EH (cell line): ENCODE measurements at places on chromosomes 2 and 18.
A peak's percentile ranks its signal among the peaks of the same experiment; 100 is the strongest.

- DNase-seq: peak; percentile 59
These were observed 53.4 kb downstream of the THADA start for GRCh38 chr2:43542285-43542933.

GRCh38 chr2:172998547-172999272, 76.9 kb upstream of the MAP3K20 start:
- peak; percentile 41 for DNase-seq

DNA sequence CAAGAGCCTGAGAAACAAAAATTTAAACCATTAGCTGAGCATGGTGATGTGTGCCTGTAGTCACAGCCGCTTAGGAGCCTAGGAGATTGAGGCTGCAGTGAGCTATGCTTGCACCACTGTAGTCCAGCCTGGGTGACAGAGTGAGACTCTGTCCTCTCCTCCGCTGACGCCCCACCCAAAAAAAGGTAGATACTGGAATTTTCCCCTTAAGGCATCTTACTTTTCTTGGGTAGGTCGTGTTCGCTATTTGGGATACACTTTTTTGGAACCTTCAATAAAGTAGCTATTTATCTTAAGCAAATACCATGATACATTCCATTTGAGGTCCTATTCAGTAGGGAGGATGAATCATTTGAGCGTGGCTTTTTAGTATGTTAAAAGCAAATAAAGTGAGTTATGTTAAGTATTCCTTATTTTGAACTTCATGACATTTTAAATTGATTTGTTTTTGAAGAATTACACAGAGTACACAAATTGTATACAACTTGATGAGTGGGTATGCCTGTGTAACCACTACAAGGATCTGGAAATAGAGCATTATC, 38.7 kb downstream of the RALBP1 start:
- DNase-seq: peak; percentile 82

DNA sequence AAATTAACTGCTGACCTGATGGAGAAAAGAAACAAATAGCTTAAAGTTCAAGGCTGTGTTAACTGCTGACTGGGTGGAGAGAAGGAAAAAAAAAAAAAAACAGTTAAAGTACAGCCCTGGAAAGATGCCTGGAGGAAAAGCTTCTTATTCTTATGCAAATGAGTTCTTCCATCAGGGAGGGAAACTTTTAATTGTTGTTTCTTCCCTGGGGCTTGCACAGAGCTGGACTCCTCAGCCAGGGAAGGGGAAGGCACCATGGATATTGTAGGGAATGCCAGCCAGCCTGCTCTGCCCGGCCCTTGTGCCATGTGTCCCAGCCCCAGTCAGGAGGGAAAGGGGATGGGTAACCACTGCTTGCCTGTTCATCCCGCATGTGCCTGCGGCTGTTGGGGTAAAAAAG, 833.1 kb upstream of the CRIM1 start:
- no peak for DNase-seq

DNA sequence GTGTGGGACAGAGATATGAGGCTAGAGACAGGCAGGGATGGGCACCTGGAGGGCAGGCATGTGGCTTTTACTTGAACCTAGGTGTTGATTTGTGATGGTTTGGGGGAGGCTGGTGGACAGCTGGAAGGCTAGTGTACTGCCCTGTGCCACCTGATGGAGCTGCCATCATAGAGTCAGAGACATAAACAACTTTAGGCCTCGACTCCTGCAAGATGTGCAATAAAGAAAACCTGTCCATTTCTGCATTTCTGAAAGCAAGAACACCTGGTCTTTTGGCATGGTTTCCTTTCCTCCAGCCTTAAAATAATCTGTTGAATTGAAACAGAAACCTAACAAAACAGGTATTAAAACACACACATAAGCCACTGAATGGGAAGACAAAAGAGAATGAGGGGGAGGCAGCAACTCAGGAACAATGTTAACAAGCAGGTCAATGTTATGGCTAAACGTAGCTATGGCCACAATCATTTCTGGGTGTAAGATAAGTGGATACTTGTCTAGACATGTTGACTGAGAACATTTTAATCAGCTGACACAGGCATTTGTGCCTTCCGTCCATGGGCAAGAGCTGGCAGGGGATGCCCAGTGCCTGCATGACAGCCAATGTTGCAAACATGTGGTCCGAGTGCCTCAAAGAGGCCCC, 87.8 kb downstream of the KCTD1 start:
- DNase-seq: peak; percentile 9

DNA sequence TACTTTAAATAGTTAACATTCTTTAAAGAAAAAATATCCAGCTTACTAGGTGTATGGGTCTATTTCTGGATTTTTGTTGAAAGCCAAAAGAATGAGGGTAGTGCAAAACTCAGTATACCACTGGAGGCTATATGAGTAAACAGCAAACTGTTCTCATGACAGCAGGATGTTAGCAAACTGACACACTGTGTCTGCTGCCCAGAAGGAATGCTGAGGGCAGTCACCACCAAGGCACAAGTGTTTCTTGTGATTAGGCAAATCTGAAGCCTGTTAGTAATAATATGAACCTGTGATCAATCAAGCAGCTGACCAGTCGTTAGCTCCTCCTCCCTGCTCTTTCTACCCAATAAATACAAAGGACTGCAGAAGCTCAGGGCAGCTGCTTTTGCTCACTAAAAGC, 50.5 kb upstream of the SULT1C3 start:
- DNase-seq: peak; percentile 36

DNA sequence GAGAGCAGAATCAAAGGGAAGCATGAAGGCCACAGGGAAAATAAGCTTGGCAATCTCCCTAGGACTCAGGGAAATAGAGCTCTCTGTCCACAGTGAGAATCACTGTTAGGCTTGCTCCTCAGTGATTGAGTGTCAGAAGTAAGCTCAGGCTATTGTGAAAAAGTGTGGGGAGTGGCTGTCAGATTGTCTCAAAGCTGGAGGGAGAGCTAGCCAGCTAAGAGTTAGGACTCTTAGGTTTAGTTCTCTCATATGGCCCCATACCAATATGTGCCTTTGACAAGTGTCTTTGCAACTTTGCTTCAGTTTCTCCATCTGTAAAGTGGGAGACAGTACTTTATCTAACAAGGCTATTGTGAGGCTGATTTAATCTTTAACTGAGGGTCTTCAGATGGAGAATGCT, 17.2 kb downstream of the EIF4E2 start:
- DNase-seq: no peak

DNA sequence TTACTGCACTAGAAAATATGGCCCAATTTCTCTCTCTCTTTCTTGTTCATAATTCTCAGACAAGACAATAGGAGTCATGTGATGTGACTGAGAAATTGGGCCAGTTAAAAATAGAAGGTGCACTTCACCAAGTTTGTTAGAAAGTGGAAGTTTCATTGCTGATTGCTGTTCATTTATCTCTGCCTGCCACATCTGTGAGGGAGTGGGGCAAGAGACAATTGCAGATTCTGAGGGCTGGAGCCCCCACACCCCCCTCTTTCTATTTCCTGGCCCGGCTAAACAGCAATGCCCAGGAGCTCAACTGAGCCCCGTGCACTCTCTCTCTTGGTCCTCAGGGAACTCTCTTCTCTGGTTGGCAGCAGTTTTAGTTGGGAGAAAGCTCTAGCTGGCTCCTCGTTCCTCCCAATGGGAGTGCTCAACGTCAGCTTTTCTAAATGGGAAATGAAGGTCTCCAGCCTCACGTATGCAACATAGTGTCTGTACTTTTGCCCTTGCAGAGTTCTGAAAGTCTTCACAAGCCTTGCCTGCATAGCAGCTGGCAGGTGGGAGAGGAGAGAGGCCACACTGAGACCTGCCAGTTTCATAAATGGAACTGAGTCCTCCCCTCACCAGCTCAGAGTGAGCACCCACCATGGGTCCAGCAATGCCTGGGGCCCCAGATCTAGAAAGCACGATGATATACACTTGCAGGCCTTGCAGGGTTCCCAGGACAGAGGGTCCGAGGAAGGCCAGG, 115.7 kb downstream of the MYCN start:
- no peak for DNase-seq

- DNase-seq: no peak
These were observed 15.2 kb upstream of the TSPYL6 start for GRCh38 chr2:54271189-54271588.

DNA sequence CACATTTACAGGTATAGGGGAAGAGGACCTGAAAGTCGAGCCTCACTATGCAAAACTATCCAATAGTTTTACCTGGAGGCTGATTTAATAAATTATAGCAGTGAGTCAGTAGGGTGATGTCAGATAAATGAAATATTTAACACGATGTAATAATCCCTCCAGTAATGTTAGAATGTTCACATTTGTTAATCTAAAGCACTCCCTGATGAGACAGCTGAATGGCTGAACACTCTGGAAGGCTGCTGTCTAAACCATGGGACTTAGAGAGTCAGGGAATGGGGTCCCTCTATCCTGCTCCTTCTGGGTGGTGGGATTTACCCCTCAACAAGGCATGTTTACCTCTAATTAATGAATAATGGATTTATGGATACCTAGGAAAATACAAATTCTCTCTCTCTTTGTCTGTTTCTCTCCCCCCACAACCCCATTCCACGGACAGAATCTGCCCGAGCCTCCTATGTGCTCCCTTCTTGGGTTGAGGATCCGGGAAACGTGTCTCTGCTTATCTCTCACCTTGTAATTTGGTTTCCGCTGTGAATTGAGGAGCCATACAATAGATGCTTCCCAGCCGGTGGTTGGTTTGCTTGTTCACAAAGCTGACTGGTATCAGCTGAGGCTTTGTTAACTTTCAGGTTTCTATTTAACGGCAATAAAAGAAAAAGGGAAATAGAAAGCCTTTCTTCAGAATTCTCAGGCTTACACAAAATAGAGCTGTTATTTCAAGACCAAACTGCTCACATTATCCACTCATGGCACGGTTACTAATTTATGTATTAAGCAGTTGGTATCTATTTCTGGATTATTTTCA, 25.9 kb downstream of the LRRC30 start:
- DNase-seq: no peak

DNA sequence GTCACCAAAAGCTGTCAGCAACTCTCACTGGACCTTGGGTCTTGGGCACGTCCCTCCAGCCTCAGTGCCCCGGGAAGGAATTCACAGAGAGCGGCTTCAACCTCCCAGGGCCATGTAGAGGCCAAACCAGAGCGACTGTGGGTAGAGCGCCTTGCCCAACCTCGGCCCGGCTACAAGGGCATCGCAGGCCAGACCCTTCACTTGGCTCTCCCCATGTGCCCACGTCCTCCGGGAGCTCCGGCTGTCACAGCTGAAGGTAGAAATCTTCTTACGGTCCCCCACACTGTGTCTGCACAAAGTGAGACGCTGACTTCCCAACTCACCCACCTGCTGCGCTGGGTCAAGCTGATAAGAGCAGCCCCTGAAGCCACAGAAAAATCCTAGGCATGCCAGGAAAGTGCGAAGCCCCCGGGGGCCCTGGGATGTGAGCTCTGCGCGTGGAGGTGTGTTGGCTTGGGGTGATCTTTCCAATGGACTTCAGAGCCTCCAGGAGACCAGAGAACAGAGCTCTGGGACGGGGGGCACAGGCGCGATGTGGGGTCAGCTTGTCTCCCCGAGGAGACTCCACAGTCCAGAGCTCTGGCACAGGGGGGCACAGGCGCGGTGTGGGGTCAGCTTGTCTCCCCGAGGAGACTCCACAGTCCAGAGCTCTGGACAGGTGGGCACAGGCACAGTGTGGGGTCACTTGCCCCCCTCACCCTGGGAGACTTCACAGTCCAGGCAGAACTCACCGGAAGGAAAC, 105.5 kb downstream of the RTP5 start:
- no peak for DNase-seq

DNA sequence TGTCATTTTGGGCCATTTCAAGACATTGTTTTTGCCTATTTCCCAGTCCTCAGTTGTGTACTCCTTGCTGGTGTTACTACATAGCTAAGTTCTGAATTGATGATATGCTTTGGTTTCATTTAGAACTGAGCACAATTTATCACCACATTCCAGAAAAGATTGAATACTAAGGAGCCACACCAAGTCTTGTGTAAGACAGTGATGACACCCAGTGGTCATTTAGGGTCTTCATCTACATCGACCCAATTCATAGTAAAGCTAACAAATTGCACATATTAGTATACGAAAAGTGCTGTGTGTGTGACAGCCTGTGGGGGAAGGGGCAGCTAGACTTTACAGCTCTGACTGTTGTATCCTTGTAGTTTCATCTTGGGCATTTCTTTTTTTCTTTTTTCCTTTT, 10.9 kb upstream of the DLX2 start:
- peak; percentile 75 for DNase-seq

DNA sequence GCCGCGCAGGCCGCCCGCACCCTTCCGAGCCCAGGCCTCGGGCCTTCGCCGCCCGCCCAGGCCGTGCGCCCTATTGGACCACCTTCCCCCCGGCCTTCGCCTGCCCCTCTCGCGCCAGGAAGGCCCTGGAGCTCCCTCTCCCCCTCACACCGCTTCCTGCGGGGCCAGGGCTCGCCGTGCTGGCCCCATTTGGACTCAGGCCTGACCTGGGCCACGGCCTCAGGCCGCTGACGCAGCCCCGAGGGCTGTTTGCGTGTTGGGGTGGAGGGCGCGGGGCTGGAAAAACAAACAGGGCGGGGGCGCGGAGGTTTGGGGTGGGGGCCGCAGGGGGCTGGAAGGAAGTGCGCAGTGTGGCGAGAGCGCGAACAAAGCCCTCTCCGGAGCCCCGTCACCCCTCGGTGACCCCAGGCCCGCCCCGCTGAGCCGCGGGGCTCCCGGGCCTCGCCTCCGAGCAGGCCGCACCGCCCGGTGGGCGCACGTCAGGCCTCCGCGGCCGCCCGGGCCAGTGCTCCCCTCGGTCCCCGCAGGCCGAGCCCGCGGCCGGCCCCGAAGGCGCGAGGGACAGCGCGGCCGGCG, 12.3 kb upstream of the SIX3 start:
- no peak for DNase-seq

- no peak for DNase-seq
These were observed 138.8 kb downstream of the MYT1L start for GRCh38 chr2:2192091-2192955.

GRCh38 chr18:6747646-6748045, 18.1 kb downstream of the ARHGAP28 start:
- DNase-seq: peak; percentile 94

DNA sequence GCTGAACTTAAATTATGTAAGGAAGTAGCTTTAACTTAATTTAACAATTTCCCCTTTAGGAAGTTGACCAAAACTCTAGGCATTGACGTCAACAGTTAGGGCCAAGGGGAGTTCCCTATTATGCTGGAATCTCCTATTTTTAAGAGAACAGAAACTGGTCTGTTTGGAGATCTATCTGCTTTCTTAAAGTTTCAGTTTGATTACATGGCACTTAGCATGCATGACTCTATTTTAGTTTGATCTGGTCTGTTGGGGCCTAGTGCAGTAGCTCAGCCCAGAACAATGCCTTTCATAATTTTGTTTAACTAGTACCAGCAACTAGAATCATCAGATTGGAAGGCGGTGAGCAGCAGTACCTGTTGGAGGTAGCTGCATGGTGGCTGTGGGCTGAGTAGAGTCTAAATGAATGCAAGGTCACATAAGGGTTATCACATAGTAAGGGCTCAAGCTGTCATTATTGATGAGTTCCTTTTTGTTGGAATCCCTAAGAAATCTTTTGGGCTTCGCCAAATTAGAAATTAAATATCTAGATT, 60.5 kb upstream of the ZNG1B start:
- DNase-seq: no peak

- peak; percentile 54 for DNase-seq
These were observed 16.8 kb upstream of the LYPD6 start for GRCh38 chr2:149313512-149313972.

GRCh38 chr2:49335546-49335945, 181.2 kb upstream of the FSHR start:
- DNase-seq: no peak
